Melanocyte of skin (primary cell): ENCODE measurements at places on chromosomes 3 and 15. TPM values are rescaled to one million over a fixed set of nuclear protein-coding genes. Genes with fewer than 3 reads are reported as not detected.

MOBP gene
- total RNA-seq = under 0.01 and 0.15 TPM in 2 replicates

LRRIQ4 gene
- total RNA-seq = under 0.01 and 0.15 TPM in 2 replicates

GOLGA8O gene
- 0.69 and 1.1 TPM in 2 replicates for total RNA-seq

ATP13A5 gene
- total RNA-seq = not detected in 2 replicates

SSUH2 gene
- total RNA-seq = under 0.01 TPM in 1 of 2 replicates, not detected in the other

CIP2A gene
- 19.3 and 20.6 TPM in 2 replicates for total RNA-seq

EPHB3 gene
- 0.34 and 2.5 TPM in 2 replicates for total RNA-seq
